ENCODE measurements at places on chromosomes 7 and 10. TPM values are rescaled to one million over a fixed set of nuclear protein-coding genes. Genes with fewer than 3 reads are reported as not detected.
A peak's percentile ranks its signal among the peaks of the same experiment; 100 is the strongest.

DNA sequence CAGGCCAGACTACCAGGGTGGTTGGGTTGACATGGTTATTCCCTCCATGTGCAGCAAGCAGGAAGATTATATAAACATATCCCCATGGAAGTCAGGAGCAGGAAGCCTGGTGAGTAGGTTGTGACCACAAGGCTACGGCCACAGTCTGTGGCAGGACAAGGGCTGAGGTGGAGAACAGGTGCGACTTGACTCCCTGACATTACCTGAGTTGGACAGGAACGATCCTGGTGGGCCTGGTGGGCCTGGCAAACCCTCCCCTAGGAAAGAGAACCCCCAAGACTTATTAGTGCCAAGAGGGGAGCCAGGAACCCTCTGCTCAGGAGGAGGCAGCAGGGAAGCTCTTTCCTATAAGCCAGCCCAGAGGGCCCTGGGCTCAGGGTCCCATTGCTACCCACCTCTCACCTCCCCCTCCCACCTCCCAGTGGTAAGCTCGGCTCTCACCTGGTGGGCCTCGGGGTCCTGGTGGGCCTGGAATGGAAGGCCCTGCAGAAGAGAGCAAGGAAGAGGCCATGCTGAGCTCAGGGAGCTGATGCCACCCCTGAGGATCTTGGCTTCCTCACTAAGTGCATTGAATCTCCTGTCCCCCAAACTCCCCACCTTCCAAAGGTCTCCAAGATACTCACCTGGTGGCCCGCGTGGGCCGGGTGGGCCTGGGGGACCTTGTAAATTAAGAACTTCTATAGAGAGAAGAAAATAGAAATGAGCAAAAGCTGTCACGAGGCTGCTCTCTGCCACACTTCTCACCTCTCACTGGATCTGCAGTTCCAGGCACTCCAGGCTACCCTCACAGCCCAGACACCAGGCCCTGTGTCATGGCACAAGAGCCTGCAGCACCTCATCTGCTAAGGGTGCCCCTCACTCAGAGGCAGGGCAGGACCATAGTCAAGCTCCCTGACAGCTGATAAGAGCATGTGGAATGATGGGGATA lies 44.6 kb downstream of the COL17A1 start:
- DNase-seq: no peak

DNA sequence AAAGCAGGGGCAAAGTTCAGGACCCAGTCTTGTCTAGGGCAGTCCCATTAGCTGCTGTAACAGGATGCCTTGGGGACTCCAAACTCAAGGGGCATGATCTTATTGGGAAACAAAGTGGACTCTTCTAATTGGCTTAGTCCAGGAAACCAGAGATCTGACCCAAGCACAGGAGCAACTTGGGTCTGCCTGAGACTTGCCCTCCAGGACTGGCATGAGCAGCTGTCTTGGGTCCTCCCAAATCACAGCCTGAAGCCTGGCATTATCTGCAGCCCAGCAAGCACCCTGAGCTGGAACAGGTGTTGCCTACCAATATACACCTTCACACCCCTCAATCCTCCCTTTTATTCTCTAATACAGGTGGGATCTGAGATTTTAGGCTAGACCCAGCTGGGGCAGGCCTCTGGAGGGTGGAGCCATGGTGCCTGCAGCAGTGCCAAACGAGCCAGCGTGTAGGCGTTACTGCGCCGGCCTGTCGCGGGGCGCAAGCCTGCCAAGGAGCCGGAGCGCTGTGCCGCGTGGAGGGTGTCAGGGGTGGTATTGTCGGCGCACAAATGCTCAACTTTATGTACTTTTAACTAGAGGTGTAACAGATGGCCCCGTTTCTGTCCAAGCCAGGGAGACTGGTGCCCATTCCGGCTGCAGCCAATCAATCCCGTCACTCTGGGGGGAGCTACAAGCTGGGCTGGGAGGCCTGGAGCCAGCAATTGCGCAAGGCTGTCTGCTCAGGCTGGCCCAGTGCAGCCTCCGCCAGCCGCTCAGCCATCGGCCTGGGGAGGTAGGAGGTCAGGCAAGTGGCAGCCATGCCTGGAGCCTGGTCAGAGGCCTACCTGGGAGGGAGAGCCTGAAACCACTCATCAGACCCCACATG lies 12.8 kb upstream of the LBX1 start:
- no peak for DNase-seq

DNA sequence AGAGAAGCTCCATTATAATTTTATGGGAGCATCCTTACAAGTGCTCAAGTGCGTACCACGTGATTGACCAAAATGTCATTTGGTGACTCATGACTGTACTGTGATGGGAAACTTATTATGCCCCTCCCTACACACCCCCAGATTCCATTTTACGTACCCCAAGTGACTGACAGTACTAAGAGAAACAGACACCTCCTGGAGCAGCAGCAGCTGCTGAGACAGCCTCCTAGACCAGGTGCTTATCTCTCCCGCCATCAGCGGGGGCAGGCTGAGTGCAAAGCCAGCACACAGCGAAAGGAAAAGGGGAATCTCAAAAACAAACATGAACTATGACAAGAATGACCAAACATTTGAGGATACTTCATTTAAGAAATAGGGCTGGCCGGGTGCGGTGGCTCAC lies 4.2 kb upstream of the ADAM12 start:
- DNase-seq: no peak

GRCh38 chr10:69645296-69646184 lies 15.5 kb downstream of the FAM241B start:
- no peak for DNase-seq

DNA sequence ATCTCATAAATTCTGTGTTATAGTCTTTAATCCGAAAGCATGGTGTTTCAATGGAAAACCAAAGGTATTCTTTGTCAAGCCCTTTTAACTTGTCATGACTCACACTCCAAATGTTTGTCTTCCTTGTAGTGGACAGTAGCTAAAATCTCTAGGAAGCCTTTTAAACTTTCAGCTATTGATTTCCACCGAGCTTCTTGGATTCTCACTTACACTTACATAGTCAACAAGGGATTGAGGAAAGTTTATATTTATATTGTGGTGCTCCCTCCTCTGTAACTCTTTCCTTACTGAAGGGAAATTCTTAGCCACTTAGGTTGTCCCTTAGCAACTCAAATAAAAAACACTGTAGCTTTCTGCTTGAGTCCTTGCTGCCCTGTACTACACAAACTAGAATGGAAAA lies 31.2 kb upstream of the GPR37 start:
- DNase-seq: no peak

DNA sequence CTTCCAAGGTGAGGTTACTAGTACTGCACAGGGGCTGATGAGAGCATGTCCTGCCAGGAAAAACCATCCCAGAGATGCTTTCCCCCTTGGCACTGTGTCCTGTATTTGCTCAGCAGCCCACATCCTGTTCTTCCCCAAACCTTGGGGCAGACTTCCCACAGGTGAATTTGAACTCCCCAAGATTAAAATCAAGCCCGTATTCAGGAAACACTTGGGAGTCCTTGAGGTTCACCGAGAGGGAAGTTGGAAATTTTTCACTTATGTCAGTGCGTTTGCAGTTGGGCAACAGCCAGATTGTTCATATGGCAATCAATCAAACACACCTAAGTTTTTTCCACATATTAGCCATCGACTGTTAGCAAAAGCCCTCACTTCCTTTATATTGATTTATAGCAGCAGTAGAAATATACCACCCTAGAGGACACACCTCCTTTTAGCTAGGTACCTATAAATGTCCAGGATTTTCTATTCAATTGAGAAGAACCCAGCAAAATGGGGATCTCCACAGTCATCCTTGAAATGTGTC lies at the start of gene DMBT1:
TSS of gene DMBT1 (plus strand) at position 476 of the 526 bp plus-strand sequence. CDS start at position 493, 17 bp downstream.
- no peak for DNase-seq

- no peak for DNase-seq
Measured at GRCh38 chr10:71683301-71683700, 36.3 kb downstream of the C10orf105 start.

GRCh38 chr7:123750389-123751230 lies 1.8 kb upstream of the WASL start:
- DNase-seq: no peak

GRCh38 chr7:100946111-100946510 lies 3.2 kb upstream of the MUC3A start:
- DNase-seq: no peak

DNA sequence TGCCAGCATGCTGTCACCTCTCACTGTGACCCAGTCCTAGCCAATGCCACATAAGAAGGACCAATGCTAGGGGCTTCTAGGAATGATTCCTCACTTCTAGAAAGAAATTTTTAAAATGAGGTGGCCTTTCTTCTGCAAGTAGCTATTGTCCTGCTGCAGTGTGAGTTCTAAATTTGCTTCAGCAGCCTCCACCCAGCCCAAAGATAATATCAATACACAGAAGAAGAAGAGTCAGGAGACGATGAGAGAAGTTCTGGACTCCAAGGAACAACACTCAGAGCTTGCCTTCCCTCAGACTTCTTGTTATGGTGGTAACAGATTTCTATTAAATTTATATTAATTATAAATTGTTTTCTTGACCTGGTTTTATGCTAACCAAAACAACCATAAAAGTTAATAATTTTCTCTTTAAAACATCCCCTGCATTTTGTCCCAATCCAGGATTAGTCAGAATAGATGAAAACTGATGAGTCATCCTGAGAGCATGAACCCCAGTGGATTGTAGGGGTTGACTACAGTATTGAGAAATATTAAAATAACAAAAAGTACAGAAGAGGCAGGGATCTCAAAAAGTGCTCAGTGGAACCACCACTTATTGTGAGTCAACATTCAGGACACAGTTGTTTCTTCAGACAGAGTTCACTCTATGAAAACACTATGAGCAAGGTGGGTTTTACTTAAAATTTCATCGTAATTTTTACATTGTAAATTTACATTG lies 29.6 kb upstream of the AKR1C2 start:
- DNase-seq: no peak

DNA sequence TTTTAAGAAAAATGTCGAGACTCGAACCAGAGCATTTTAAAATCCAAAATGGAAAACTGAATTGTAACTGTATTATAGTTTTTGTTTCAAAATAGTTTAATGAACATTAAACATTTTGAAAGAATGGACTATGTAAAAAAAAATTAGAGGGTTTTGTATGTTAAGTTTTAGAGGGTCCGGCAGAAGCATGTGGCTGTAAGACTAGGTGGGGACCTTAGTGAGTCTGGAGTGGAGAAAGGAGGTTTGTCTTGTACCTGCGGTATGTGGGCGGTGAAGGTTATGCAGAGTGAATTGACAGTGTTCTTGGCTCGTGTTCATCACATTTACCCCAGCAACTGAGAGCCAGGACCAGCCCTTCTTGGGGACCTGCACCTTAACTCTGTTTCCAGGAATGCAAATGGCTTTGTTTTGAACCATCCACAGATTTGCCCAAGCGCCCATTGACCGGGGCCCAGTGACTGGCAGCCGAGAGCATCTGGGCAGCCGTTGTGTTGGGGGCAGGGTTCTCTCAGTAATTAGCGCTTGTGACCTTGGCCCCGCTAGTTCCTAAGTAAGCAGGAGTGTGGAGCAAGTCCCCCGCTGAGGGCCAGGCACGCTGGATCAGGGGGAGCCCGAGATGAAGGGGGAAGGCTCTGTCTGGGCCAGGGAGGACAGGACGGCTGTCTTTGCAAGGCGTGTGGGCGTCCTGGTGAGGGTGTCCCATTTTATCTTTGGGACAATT lies 1.4 kb upstream of the KLF6 start:
- DNase-seq: no peak

- DNase-seq: no peak
Measured at GRCh38 chr10:131043039-131043691, 268.4 kb downstream of the TCERG1L start.

DNA sequence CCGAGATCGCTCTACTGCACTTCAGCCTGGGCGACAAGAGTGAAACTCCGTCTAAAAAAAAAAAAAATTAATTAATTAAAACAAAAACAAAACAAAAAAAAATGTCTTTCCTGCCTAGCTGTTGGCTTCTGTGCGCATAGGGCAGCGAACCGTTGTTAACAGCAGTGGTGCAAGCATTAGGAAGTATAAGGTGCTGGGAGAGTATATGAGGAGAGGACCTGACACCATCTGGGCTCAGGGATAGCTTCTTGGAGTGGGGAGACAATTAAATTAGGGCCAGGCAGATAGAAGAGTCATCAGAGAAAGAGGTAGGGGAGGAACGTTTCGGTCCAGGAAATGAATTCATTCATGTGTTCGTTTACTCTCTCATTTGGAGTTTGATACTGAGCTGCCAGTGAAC lies 46.2 kb upstream of the EZH2 start:
- no peak for DNase-seq

GRCh38 chr10:77710759-77711682 lies 73.4 kb upstream of the KCNMA1 start:
- peak; percentile 73 for DNase-seq

DNA sequence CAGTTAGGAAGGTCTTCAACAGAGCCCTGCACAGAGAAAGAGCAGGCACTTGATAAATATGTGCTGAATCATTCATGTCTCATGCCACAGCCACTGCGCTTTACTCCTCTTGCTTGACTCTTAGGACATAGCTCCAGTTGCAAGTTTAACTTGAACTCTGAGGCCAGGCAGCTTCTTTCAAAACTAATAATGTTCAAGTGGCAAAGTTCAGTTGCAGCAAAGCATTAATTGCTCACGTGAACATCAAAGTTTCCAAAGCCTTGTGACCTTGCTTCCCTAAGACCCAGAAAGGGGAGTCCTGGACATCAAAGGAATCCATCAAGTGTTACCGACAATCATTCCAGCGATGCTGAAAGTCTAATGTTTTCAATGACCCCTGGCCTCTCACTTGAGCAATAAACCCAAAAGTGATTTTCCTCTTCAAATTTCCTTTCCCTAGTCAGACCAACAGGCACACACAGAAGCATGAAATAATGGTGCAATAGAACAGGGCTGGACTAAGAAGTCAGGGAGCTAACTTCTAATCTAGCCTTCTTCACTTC lies 21.8 kb upstream of the TECTB start:
- DNase-seq: no peak

- peak; percentile 53 for DNase-seq
Measured at GRCh38 chr10:69426376-69426727, 9.6 kb upstream of the TACR2 start.

DNA sequence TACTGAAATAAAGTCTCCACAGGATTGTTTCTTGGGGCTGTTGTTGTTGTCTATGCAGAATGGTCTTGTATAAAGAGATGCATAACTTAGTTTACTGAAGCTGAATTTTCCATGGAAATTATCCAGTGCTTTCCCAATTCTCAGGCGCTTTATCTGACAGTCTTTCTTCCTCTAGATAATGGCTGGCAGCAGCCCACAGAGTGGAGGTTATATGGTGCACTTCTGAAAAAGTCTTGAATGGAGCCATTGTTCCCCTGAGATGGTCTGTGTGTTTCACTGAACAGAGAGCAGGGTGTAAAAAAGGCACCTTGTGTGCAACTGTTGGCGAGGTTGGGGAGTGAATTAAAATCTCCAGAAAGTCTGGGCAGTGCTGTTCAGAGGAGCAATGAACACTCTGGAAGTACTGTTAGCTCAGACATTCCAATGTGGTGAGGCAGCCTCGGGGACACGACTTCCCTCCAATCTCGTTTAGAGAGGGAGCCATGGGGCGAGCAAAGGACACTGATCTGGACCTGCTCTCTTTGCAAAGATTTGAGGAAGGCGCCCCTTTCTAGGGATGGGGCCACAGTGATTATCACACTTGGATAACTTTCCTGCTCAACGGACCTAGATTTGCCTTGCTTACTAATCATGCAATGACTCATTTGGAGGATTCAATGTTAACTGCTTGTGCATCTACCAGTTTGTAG lies 2.0 kb upstream of the PLCE1 start:
- peak; percentile 55 for DNase-seq

The ACSM6 gene
- total RNA-seq: not detected

The OPALIN gene
- not detected for total RNA-seq

The TMEM26 gene
- not detected for total RNA-seq

The H2BK1 gene
- total RNA-seq: not detected

The AGR2 gene
- 76.1 TPM for total RNA-seq

The NAT16 gene
- not detected for total RNA-seq

The STAG3 gene
- total RNA-seq: 0.83 TPM

The SLC26A5 gene
- total RNA-seq: not detected

Measured in PC-9 (cell line).